NCI-H1417 treated with DMSO at 0.1 percent for 48 hours (cell line): ENCODE measurements at places on chromosomes 11 and 22.

DNA sequence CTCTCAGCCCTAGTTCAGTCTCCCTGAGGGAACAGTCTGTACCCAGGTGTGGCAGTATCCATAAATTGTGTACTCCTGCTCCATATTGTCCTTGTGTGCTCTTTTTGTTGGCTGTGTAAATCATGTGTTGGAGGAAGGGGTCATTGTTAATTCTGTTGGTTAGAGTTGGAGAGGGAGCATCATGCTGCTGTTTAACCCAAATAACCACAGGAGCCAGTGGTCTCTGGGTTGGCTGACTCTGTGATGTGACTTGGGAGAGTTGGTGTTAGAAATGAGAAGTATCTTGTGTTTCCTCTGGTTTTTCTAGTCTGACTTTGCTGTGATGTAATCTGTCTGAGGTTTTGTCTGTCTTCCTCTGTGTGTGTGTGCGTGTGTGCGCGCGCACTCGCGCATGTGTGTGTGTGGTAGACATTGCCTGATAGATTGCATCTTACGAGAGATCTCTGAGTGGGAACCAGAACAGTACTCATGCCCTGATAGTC, 30.5 kb downstream of the CTNND1 start:
- DNase-seq: no peak

DNA sequence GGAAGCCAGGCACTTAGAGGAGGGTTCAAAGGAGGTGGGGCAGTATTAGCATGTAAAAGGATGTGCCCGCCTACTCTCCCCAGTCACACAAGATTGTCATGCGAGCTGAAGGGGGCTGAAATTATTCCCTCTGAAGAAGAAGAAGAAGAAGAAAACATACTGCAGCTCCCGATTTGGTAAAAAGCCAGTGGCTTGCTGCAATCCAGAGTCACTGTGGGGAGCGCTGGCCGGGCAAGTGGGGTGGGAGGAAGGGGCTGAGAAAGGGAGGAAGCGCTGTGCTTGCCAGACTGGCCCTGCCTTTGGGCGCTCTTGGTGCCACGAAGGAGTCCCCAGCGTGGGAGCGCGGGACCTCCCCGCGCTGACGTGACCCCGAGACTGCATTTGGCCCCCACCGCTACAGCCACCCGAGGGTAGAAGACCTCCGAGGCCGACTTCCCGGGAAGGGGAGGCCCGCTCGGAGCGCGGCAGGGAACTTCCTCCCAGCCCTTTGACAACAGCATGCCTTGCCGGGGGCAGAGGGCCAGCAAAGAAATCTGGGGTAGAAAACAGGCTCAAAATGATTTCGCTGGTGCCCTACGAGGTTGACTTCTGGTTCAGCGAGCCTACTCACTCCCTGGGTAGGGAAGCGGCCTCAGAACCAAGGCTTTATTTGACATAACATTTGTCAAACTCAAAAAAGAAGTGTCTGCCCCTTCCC, 906.3 kb downstream of the DLG2 start:
- no peak for DNase-seq

DNA sequence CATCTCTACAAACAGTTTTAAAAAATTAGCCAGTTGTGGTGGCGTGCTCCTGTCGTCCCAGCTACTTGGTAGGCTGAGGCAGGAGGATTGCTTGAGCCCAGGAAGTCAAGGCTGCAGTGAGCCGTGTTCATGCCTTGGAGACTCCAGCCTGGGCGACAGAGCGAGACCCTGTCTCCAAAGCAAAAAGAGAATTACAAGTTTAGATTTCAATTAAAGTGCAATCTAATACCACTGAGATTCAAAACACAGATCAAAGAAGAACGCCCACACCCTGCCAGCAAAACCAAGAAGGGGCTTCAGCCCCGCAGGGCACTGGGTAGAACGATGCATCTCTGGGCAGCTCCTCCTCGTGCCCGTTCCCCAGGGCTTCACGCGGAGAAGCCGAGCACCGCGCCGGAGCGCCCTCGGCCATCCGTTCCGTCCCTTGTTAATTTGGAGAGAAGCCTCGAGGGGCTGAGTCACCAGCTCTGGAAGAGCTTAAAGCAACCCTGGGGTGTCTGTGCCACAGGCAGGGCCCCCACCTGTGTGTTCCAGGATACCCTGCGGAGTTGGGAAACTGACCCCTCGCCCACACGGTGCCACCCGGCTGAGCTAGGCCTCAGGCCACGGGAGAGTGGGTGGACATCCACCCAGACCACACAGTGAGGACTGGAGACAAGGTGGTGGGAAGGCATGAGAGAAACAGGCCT, 47.0 kb downstream of the AP2A2 start:
- no peak for DNase-seq

GRCh38 chr11:48163360-48164100, 53.1 kb upstream of the OR4B1 start:
- DNase-seq: no peak
